ENCODE measurements at places on chromosomes 3 and 15. TPM values are rescaled to one million over a fixed set of nuclear protein-coding genes. Genes with fewer than 3 reads are reported as not detected.
A peak's percentile ranks its signal among the peaks of the same experiment; 100 is the strongest.

The TGM4 gene
- total RNA-seq = not detected

The THSD4 gene
- total RNA-seq = 42.4 TPM

DNA sequence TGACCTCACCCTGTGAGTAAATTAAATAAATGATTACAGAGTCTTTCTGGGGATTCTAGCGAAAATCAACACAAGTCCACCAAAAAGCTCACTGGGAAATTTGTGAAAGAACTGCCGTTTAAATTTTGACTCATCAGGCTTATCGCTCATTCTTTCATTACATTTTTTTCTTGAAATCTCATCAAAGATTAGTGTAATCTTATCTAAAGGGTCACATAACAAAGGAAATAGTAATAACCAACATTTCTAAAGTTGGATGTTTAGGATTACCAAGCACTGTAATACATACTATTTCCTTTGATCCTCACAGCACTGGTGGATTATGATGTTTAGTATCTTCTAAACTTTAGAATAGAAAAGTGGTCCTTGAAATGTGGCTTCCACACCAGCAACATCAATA is 111.1 kb upstream of the CBLB start:
- H3K27me3 ChIP-seq = no peaks in the 10 kb centered on the region
- no peaks in the 10 kb centered on the region for H3K36me3 ChIP-seq
- H3K4me3 ChIP-seq = no peak overlapping the region
- peaks cover 3% of the 10 kb centered on the region for H3K4me1 ChIP-seq
- DNase-seq = no peak

GRCh38 chr3:38117748-38118420 is 19.0 kb downstream of the ACAA1 start:
- H3K36me3 ChIP-seq = peaks cover 33% of the 10 kb centered on the region
- H3K4me3 ChIP-seq = no peak overlapping the region
- no peaks in the 10 kb centered on the region for H3K27me3 ChIP-seq

The GOLGA6L9 gene
- 13.7 TPM for total RNA-seq

DNA sequence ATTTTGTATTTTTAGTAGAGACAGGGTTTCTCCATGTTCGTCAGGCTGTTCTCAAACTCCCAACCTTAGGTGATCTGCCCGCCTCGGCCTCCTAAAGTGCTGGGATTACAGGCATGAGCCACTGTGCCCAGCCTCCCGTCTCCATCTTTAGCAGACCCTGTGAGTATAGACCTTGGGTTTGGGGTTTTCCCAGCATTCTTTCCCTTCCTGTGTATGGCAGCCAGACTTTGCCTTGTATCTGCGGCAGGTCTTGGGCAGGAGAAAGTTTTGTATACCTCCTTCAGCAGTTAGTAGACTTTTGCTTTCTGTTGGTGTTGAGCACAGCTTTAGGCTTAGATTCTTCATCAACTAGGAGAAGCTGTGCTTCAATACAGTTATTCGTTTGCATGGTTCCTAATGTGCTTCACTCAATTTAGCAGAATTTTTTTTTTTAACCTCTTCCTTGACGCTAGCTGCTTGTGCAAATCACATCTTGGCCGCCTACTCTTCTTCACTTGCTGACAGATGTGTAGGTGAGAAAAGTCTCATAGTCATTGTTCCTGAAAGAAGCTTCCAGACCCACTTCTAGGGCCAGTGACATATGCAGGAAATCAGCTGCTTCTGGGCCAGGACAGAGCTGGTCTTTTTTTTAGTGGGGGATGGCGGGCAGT is 38.4 kb downstream of the MAP2K1 start:
- H3K4me3 ChIP-seq = no peak overlapping the region
- DNase-seq = no peak
- H3K36me3 ChIP-seq = no peaks in the 10 kb centered on the region
- no peaks in the 10 kb centered on the region for H3K27me3 ChIP-seq
- H3K27ac ChIP-seq = no peak overlapping the region
- no peaks in the 10 kb centered on the region for H3K4me1 ChIP-seq

The TMEM42 gene
- 12.8 TPM for total RNA-seq

GRCh38 chr15:31316135-31316795 is 10.4 kb upstream of the KLF13 start:
- no peaks in the 10 kb centered on the region for H3K27me3 ChIP-seq
- no peaks in the 10 kb centered on the region for H3K4me1 ChIP-seq
- H3K27ac ChIP-seq = no peak overlapping the region
- no peak for DNase-seq

The HCN4 gene
- total RNA-seq = 1.0 TPM

The UTS2B gene
- 0.43 TPM for total RNA-seq

The FBLN2 gene
- 43.4 TPM for total RNA-seq

DNA sequence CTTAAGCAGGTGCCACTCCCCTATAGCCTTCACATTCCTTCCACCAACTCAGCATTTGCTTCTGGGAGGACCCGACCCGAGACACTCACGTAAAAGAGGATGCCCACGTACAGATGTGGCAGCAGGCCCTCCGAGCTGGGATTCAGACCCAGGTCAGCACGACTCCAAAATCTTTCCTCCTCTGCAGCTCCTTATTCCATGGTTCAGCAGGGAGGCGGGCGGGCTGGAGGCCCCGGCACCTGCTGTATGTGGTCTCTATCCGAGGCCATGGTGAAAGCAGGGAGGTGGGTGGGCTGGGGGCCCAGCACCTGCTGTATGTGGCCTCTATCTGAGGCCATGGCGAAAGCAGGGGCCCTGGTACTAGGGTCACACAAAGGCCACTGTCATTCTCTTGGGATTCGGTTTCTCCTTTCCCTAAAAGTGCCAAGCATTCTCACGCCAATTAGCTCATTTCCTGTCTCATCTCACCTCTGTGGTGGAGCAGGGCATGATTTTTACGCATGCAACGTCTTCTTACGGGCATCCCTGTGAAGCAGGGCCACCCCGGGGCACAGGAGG is 5.9 kb upstream of the MUC4 start:
- DNase-seq = no peak
- H3K36me3 ChIP-seq = no peaks in the 10 kb centered on the region
- no peaks in the 10 kb centered on the region for H3K4me1 ChIP-seq
- no peaks in the 10 kb centered on the region for H3K27me3 ChIP-seq
- H3K27ac ChIP-seq = no peak overlapping the region

DNA sequence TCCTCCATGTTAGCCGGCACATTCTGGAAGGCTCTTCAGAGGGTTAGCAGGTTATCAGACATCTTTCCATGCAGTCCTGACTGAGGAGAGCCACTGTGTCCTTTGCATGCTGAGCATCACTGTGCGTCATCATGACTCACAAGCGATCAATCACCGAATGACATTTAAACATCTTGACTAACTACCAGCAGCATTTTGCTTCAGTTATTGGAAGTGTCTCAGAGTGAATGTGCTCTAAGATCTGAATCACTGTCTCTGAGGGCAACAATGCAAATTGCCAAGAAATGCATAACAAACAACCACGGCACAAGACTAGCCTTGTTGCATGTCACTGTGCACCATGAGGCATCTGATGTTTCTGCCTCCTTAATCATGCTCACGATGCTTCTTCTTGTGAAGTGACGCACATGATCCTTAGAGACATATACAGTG is 18.3 kb upstream of the ATP8B4 start:
- no peak overlapping the region for H3K27ac ChIP-seq
- no peaks in the 10 kb centered on the region for H3K36me3 ChIP-seq
- DNase-seq = no peak
- no peaks in the 10 kb centered on the region for H3K27me3 ChIP-seq

The IQCH gene
- 10.5 TPM for total RNA-seq

DNA sequence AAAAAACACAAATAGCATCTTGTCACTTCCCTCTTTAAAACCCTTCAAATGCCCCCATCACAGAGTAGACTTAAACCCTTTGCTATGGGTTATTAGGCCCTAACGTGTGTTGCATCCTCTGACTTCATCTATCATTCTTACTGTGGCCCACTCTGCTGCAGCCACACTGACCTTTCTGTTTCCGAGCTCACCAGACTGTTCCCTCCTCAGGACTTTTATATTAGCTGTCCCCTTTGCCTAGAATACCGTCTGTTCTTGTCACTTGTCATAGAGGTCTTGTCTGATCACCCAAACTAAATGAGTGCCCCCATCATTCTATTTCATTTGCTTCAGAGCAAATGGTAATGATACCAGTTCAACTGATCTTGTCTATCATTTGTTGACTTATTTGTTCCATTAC is 877 bp upstream of the FEM1B start:
- no peak for DNase-seq
- H3K27ac ChIP-seq = peak overlapping the region; percentile 95
- H3K27me3 ChIP-seq = no peaks in the 10 kb centered on the region
- H3K36me3 ChIP-seq = no peaks in the 10 kb centered on the region
- H3K4me1 ChIP-seq = peaks cover 7% of the 10 kb centered on the region

GRCh38 chr3:1855841-1856240 is 242.8 kb upstream of the CNTN4 start:
- no peaks in the 10 kb centered on the region for H3K27me3 ChIP-seq
- no peak overlapping the region for H3K27ac ChIP-seq
- H3K4me1 ChIP-seq = no peaks in the 10 kb centered on the region
- H3K36me3 ChIP-seq = no peaks in the 10 kb centered on the region

DNA sequence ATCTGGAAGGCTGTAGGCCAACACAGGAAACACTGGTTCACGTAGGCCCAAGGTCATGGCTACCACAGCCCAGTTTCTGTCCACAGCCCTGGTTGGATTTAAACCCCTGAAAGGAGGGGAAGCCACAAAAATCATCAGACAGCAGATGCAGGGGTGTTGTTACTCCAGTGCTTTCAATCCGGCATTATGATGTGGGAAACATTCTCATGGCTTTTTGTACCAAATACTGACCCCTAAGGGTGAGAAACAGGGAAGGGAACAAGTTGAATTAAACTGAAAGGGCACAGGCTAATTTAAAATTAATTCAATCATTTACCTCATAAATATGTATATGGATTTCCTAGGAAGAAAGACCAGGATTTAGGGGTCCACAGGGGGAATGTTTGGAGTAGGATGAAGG is 375.6 kb downstream of the CTNNB1 start:
- H3K4me3 ChIP-seq = no peak overlapping the region
- no peaks in the 10 kb centered on the region for H3K36me3 ChIP-seq
- no peak overlapping the region for H3K27ac ChIP-seq
- no peaks in the 10 kb centered on the region for H3K27me3 ChIP-seq
- DNase-seq = no peak

The CSPG4 gene
- total RNA-seq = 32.4 TPM

DNA sequence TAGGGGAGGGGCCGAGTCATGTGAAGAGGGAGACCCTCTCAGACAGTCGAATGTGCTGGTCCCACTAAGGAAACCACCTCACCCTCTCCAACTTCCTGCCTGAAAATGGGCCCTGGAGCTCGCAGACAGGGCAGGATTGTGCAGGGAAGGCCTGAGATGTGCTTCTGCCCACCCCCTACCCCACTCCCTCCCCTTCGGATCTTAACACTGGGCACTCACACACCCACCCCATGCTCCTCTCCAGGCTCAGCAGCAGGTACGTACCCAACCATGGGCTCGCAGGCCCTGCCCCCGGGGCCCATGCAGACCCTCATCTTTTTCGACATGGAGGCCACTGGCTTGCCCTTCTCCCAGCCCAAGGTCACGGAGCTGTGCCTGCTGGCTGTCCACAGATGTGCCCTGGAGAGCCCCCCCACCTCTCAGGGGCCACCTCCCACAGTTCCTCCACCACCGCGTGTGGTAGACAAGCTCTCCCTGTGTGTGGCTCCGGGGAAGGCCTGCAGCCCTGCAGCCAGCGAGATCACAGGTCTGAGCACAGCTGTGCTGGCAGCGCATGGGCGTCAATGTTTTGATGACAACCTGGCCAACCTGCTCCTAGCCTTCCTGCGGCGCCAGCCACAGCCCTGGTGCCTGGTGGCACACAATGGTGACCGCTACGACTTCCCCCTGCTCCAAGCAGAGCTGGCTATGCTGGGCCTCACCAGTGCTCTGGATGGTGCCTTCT is 20.0 kb downstream of the ATRIP start:
- peak; percentile 11 for DNase-seq
- H3K4me3 ChIP-seq = peak overlapping the region; percentile 48
- peak overlapping the region; percentile 98 for H3K27ac ChIP-seq
- H3K27me3 ChIP-seq = no peaks in the 10 kb centered on the region

GRCh38 chr3:79306934-79307570 is 460.7 kb downstream of the ROBO1 start:
- H3K27me3 ChIP-seq = no peaks in the 10 kb centered on the region
- DNase-seq = peak; percentile 13
- no peak overlapping the region for H3K27ac ChIP-seq
- H3K4me1 ChIP-seq = no peaks in the 10 kb centered on the region
- H3K36me3 ChIP-seq = no peaks in the 10 kb centered on the region

The IL17RE gene
- total RNA-seq = 11.3 TPM

The ADCY5 gene
- total RNA-seq = 8.4 TPM

The DAZL gene
- total RNA-seq = 0.09 TPM

DNA sequence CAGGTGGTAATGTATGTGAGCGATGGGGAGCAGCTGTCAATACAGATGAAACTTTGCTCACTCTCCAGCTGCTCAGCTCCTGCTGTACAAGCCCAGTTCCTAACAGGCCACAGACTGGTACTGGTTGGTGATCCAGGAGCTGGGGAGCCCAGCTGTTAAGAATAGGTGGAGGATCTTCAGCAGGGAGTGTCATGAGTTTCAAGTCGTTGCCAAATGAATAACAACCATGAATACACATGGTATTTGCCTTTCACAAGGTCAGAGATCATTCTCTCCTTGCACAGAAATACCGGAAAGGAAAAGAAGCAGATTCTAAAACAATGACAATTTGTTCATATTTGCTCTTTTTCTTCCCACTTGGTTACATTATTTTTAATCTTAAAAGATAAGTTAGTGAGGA is 5.1 kb downstream of the PLSCR1 start:
- no peak overlapping the region for H3K4me3 ChIP-seq
- peaks cover 10% of the 10 kb centered on the region for H3K4me1 ChIP-seq
- no peaks in the 10 kb centered on the region for H3K27me3 ChIP-seq
- no peak for DNase-seq
- peaks cover 5% of the 10 kb centered on the region for H3K36me3 ChIP-seq

GRCh38 chr15:58432401-58432800 is 610 bp downstream of the LIPC start:
- no peak overlapping the region for H3K27ac ChIP-seq
- H3K4me1 ChIP-seq = peaks cover 10% of the 10 kb centered on the region
- H3K4me3 ChIP-seq = no peak overlapping the region

- DNase-seq = no peak
- H3K27ac ChIP-seq = no peak overlapping the region
- no peak overlapping the region for H3K4me3 ChIP-seq
- H3K4me1 ChIP-seq = peaks cover 14% of the 10 kb centered on the region
Observed at GRCh38 chr15:60476713-60477112, 2.2 kb downstream of the ICE2 start.

The MITF gene
- total RNA-seq = 28.0 TPM

DNA sequence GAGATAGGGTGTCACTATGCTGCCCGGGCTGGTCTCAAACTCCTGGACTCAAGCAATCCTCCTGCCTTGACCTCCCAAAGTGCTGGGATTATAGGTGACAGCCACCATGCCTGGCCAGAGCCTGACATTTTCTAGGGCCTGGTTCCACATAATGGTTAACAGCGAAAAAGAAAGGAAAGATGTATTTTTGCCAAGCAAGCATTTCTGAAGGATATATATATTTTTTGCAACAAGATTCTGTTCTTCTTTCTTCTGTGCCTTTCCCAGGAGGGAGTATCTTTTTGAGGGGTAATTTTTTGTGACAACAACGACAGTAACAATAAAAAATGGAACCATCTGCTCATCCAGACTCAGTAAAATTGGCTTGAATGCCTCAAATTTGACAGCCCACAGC is 8.3 kb upstream of the DNAJA4 start:
- no peaks in the 10 kb centered on the region for H3K27me3 ChIP-seq
- H3K27ac ChIP-seq = no peak overlapping the region
- DNase-seq = no peak
- H3K36me3 ChIP-seq = no peaks in the 10 kb centered on the region
- no peak overlapping the region for H3K4me3 ChIP-seq

Measured in lung (tissue), 17 donors.